Natural killer cell (primary cell): ENCODE measurements at places on chromosomes 16 and 17.

- no peaks in the 10 kb centered on the region for H3K4me1 ChIP-seq
- no peaks in the 10 kb centered on the region for H3K27me3 ChIP-seq
- H3K36me3 ChIP-seq = no peaks in the 10 kb centered on the region
- no peak overlapping the region for H3K27ac ChIP-seq
- DNase-seq = no peak
These were observed 70.4 kb upstream of the CACNG5 start for GRCh38 chr17:66764506-66764905.

DNA sequence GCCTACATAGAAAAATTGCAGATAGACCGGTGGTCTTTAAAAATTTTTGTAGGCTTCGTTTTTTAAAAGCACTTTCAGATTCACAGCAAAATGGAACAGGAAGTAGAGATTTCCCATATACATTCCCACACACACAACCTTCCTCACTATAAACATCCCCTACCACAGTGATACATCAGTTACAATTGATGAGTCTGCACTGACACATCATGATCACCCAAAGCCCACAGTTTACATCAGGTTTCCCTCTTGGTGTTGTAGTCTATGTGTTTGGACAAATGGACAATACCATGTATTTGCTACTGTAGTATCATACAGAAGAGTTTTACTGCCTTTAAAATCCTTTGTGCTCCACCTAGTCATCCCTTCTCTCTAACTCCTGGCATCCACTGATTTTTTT, 113.9 kb upstream of the ADAMTS18 start:
- no peaks in the 10 kb centered on the region for H3K27me3 ChIP-seq
- H3K4me1 ChIP-seq = no peaks in the 10 kb centered on the region
- H3K36me3 ChIP-seq = no peaks in the 10 kb centered on the region

DNA sequence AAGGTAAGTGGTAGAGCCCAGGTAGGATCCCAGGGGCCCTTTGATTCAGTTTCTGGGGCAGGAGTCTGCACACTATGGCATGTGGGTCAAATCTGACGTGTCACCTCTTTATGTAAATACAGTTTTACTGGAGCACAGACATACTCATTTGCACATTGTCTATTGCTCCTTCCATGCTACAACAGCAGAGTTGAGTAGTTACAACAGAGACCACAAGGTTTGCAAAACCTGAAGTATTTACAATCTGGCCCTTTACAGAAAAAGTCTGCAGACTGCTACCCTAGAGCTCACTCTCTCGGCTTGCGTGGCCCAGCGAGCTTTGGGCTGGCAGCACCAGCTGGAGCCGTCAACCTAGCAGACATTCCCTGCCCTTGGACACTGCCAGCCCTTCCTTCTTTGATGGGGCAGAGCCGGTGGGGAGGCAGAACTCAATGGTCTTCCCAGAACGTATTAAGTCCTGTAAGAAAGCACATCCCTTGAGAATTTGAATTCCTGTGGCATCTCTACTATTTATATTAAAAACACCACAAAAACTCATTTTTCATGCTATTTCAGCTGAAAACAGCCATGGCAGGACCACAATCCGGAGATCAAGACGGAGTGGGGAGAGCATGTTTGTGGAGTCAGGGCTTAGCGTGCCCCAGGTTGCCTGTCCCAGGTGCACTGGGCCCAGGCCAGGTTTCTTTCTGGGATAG, 133.1 kb upstream of the NUDT7 start:
- DNase-seq = no peak
- no peaks in the 10 kb centered on the region for H3K36me3 ChIP-seq
- H3K27me3 ChIP-seq = peaks cover 4% of the 10 kb centered on the region

DNA sequence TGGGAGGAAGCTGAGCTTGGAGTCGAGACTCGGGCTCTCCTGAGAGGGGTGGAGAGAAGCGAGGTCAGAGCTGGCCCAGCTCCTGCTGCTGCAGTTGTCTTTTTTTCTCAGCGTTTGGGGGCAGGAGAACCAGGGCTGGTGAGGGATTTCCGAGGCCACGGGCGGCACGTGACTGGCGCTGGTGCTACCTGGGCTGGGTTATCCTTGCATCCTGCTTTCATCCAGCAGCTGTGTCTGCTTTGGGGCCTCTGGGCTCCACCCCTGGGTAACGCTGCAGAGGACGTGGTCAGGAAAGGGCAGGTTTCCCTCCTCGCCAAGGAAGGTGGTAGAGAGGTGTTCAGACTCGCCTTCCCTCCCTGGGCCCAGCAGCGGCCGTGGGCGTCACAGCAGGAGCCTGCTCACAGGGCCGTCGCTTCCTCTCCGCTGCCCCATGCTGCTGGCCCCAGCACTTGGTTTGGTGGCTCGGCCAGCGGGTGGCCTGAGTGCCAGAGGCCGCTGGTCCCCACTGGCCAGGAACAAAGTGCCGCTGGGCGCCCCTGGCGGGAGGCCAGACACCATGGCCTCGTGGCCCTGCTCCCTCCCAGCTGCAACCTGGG, 22.5 kb downstream of the GSE1 start:
- H3K36me3 ChIP-seq = peaks cover 16% of the 10 kb centered on the region
- no peaks in the 10 kb centered on the region for H3K27me3 ChIP-seq
- no peak for DNase-seq

DNA sequence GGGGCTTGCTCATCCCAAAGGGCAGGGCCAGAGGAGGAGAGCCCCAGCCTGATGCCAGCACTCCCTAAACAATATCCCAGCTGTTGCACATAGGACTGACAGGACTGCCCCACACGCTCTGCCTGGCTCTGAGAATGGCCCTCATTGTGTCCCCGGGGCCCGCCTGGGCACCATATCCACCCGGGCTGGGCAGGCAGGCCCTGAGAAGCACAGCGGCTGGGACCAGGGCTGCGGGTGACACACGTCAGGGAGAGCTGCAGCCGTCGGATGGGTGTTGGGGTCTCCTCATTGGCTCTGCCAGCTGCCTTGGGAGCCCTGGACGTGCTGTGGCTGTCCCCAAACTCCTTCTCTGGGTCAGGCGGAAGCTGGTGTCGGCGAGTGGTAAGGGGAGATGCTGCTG, 4.2 kb downstream of the BCAR1 start:
- DNase-seq = no peak
- no peak overlapping the region for H3K4me3 ChIP-seq
- H3K4me1 ChIP-seq = peaks cover 14% of the 10 kb centered on the region
- peaks cover 18% of the 10 kb centered on the region for H3K27me3 ChIP-seq
- H3K27ac ChIP-seq = no peak overlapping the region

- no peaks in the 10 kb centered on the region for H3K27me3 ChIP-seq
- H3K4me3 ChIP-seq = no peak overlapping the region
- no peaks in the 10 kb centered on the region for H3K4me1 ChIP-seq
- no peaks in the 10 kb centered on the region for H3K36me3 ChIP-seq
- no peak overlapping the region for H3K27ac ChIP-seq
- DNase-seq = no peak
These were observed 90.2 kb downstream of the SYCE1L start for GRCh38 chr16:77289331-77289809.

DNA sequence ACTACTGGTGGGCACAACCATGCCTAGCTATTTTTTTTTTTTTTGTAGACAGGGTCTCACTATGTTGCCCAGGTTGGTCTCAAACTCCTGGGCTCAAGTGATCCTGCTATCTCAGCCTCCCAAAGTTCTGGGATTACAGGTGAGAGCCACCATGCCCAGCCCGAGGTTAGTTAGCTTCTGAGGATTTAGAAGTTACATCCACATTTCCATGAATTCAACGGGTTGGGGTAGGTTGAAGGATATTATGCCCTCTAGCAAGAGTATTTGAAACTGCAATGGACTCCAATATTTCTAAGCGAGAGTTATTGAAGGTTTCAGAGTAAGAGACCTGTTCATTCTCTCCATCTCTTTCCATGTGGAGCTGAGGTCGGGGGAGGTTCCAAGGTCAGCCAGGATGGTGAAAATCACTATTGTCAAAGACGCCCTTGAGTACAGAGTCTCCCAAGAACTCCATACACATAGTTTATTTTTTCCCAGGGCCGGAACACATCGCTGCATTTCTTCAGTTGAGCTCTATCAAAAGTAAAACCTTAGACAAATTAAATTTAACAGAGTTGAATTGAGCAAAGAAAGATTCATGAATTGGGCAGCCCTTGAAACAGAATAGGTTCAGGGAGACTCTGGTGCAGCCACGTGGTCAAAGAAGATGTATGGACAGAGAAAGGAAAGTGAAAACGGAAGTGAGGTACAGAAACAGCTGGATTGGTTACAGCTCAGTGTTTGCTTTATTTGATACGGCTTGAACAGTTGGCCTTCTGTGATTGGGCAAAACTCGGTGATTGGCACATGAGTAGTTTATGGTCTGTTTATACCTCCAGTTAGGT, 19.0 kb upstream of the ITPRIPL2 start:
- H3K36me3 ChIP-seq = no peaks in the 10 kb centered on the region
- no peaks in the 10 kb centered on the region for H3K27me3 ChIP-seq
- H3K4me3 ChIP-seq = no peak overlapping the region
- DNase-seq = peak; percentile 23
- no peaks in the 10 kb centered on the region for H3K4me1 ChIP-seq

DNA sequence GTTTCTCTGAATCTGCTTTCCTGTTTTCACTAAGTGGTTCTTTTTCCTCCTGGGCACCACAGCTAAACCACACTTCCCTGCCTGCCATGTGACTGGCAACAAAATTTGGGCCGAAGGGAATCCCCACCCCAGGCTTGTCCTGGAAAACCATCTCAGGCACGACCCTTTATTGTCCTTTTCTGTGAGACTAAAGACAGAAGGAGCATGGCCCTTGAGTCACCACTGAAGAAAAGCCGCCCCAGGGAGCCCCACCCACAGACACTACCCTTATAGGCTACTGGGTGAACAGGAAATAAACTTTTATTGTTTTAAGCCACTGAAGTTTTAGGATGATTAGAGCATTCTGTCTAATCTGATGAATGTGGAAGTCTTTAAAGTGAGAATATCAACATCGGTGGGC, 88.6 kb upstream of the BRD7 start:
- DNase-seq = no peak
- H3K27ac ChIP-seq = no peak overlapping the region
- no peaks in the 10 kb centered on the region for H3K27me3 ChIP-seq
- H3K4me3 ChIP-seq = no peak overlapping the region
